MCF 10A (cell line): ENCODE measurements at places on chromosomes 4 and X. TPM values are rescaled to one million over a fixed set of nuclear protein-coding genes. Genes with fewer than 3 reads are reported as not detected.

DNA sequence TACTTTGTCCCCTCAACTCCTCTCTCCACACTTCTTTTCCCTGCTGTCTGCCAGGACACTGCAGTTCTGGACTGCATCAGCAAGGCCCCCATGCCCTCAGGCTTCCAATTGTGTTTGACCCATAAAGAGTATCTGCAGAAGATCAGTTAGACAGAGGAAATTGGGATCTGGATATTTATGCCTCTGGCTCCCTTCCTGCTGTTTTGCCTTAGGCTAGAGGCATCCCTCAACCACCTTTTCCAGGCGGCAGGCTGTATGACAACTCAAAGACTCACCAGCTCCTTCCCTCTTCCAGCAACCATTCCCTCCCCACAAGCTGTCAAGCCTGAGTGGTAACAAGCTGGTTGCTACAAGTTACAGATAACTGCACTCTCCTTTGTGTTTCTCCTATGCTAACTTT lies 66.4 kb upstream of the NDP start:
- H3K4me3 ChIP-seq, result no peak overlapping the region
- no peaks in the 10 kb centered on the region for H3K4me1 ChIP-seq
- H3K36me3 ChIP-seq, result no peaks in the 10 kb centered on the region
- DNase-seq, result no peak

GRCh38 chr4:97152149-97152548 lies 991.1 kb downstream of the STPG2 start:
- H3K27ac ChIP-seq, result no peak overlapping the region
- H3K4me3 ChIP-seq, result no peak overlapping the region
- H3K27me3 ChIP-seq, result no peaks in the 10 kb centered on the region
- H3K36me3 ChIP-seq, result no peaks in the 10 kb centered on the region

- H3K4me1 ChIP-seq, result peaks cover 6% of the 10 kb centered on the region
- H3K36me3 ChIP-seq, result no peaks in the 10 kb centered on the region
- DNase-seq, result no peak
- no peak overlapping the region for H3K4me3 ChIP-seq
- no peaks in the 10 kb centered on the region for H3K27me3 ChIP-seq
- no peak overlapping the region for H3K27ac ChIP-seq
These were observed 4.5 kb downstream of the RP2 start for GRCh38 chrX:46841346-46841745.

- no peak overlapping the region for H3K27ac ChIP-seq
- DNase-seq, result peak; percentile 32
- no peaks in the 10 kb centered on the region for H3K36me3 ChIP-seq
- no peak overlapping the region for H3K4me3 ChIP-seq
- no peaks in the 10 kb centered on the region for H3K27me3 ChIP-seq
These were observed 618.0 kb downstream of the CCSER1 start for GRCh38 chr4:90745176-90745575.

- no peaks in the 10 kb centered on the region for H3K27me3 ChIP-seq
- no peak for DNase-seq
- no peaks in the 10 kb centered on the region for H3K36me3 ChIP-seq
These were observed 12.5 kb upstream of the CLNK start for GRCh38 chr4:10697086-10697485.

GRCh38 chr4:11843927-11844326 lies 415.2 kb upstream of the HS3ST1 start:
- H3K4me1 ChIP-seq, result no peaks in the 10 kb centered on the region
- no peak overlapping the region for H3K27ac ChIP-seq
- no peaks in the 10 kb centered on the region for H3K36me3 ChIP-seq
- H3K27me3 ChIP-seq, result no peaks in the 10 kb centered on the region
- no peak for DNase-seq
- H3K4me3 ChIP-seq, result no peak overlapping the region

DNA sequence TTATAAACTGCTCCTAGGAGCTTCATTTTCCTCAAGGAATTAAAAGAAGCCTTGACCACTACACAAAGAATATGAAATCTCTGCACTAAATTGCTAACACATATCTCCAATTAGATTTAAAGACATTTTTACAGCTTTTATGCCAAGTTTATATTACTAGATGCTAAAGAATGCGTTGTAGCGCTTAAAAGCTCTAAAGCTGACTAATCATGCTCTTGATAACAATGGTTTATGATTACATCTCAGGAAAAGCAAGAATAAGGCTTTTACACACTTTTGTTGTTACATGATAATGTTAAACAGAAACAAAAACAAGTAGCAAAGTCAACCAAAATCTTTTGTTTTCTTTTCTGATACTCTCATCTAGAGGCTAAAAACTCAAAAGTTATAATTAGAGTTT lies 44.7 kb downstream of the SLC10A7 start:
- H3K4me3 ChIP-seq, result no peak overlapping the region
- no peak overlapping the region for H3K27ac ChIP-seq
- no peak for DNase-seq
- no peaks in the 10 kb centered on the region for H3K4me1 ChIP-seq
- no peaks in the 10 kb centered on the region for H3K36me3 ChIP-seq
- H3K27me3 ChIP-seq, result no peaks in the 10 kb centered on the region

GRCh38 chr4:147837435-147837834 lies 105.5 kb downstream of the ARHGAP10 start:
- no peaks in the 10 kb centered on the region for H3K27me3 ChIP-seq
- H3K4me1 ChIP-seq, result no peaks in the 10 kb centered on the region
- no peak overlapping the region for H3K27ac ChIP-seq

Gene SLC10A6
- not detected in 2 replicates for total RNA-seq

Gene NUDT10
- total RNA-seq, result not detected in 2 replicates
